Progenitor cell of endocrine pancreas (in vitro differentiated cells): ENCODE measurements at places on chromosomes 2 and 18. TPM values are rescaled to one million over a fixed set of nuclear protein-coding genes. Genes with fewer than 3 reads are reported as not detected.

The NOSTRIN gene
- total RNA-seq: 4.0 and 4.3 TPM in 2 replicates

DNA sequence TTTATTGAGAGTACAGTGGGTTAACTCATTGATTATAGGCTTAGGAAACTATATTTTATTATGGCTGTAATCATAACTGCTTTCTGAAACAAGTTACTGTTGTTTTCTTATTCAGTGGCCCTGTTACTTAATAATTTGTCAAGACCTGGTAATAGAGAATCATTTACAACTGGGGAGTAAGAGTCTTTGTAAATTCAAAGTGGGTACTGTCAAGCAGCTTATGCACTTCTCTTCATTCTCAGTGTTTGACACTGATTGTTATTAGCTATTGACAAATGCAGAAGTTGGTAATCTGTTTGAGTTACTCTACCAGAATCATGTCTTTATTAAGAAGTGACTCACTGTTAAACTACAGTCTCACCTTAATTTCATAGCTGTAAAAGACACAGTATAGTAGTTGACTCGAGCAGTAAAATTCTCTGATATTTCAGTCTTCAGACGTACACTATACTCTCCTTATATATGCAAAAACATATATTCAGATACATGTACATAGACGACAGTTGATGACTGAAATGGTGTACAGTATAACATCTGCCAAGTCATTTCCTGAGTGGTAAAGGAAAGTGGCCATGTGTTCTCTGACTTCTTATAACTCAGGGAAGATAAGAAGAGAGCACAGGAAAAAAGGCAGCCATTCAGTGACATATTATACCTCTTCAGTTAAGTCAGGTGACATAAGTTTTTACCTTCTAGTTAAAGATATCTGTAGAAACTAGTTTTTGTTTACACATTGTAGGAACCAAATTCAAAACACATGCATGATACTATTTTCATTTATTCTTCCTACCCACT is 36.0 kb upstream of the TTC27 start:
- DNase-seq: no peak

The ACTR1B gene
- 87.4 and 88.5 TPM in 2 replicates for total RNA-seq

GRCh38 chr2:67130531-67131256 is 266.4 kb upstream of the ETAA1 start:
- DNase-seq: no peak

The LRP2 gene
- 42.2 and 44.4 TPM in 2 replicates for total RNA-seq

The ERMN gene
- total RNA-seq: 0.22 TPM in 1 of 2 replicates, not detected in the other

DNA sequence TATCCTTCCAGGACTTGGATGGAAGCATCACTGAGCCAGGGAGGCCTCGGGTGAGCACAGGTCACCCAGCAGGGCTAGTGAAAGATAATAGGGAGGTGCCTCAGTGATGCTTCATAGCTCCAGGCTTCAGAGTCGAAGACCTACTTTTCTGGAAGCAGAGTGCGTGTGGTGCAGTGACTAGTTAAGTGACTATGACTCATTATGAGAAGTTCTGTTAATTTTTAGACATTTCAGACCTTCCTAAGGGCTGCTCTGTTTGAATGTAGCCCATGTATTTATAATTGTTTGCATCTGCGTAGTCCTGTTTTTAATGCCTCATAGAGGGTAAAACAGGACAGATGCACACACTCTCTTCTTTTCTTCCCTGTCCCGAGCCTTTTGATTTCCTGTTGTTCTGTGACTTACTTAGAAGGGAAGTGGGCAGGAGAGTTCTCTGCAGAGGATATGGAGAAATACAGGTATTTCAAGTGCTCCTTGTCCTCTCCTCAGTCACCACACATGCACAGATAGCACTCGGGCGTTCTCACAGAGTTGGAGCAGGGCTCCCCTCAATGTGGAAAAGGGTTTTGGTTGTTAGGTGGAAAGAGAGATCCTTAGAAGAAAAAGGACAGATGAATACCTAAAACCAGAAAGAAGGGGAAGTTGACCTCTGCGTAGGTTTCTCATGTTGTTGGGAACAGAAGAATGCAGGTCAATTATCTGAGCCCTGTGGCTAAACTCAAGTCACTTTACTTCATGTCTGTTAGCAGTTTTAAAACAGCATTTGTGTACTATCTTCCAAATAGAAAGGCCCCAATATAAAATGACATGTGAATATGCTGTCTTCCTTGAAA is 34.7 kb downstream of the RALB start:
- no peak for DNase-seq

The BOLL gene
- 0.22 and 0.51 TPM in 2 replicates for total RNA-seq

The CCDC141 gene
- total RNA-seq: 14.8 and 18.1 TPM in 2 replicates
